ENCODE measurements at places on chromosomes 3 and 15.

DNA sequence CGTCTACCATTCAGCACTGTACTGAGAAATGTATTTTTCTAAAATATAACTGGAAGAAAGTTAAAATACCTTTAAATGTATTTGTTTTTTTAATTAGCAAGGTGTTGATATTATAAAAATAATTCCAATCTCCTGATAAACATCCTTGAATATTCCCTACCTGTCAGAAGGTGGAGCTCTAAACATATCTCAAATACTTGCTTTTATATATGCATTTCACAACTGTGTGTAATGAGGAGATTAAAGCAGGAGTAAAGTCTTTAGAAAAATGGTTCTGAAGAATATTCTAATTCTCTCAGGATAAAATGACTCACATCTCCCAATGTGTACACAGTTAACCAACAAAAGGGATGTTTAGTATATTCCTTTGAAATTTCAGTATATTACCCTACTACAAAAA is 422.7 kb downstream of the PLCL2 start:
- DNase-seq, result no peak

DNA sequence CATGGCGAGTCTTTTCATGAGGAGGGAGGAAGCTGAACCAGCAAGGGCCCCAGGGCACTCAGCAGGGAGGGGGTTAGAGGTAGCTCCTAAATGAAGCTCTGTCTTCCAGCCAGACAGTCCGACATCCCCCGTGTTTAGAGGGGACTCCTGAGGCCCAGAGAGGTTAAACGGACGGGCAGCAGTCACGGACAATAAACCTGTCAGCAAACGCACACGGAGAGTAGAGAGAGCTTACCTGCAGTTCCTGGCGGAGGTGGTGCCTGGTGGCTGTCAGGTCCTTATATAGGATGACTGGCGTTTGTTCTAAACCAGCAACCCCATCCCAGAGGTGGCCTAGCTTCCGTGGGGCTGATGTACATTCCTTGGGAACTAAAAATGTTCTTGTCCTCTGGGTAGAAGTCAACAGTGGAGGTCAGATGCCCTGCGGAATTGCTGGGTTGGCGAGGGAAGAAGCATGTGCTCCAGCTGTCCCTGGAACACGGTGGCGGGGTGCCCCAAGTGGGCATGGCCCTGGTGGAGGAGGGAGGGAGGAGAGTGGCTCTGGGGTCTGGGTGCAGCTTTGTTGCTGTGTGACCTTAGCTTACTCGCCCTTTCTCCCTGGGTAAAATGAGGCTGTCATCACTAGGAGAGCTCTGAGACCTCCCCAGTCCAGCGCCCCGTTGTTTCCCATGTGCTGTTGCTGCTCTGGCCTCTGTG is 2.1 kb downstream of the GHRL start:
- no peak for DNase-seq

GRCh38 chr15:67479781-67480505 is 41.0 kb upstream of the C15orf61 start:
- no peak for DNase-seq

DNA sequence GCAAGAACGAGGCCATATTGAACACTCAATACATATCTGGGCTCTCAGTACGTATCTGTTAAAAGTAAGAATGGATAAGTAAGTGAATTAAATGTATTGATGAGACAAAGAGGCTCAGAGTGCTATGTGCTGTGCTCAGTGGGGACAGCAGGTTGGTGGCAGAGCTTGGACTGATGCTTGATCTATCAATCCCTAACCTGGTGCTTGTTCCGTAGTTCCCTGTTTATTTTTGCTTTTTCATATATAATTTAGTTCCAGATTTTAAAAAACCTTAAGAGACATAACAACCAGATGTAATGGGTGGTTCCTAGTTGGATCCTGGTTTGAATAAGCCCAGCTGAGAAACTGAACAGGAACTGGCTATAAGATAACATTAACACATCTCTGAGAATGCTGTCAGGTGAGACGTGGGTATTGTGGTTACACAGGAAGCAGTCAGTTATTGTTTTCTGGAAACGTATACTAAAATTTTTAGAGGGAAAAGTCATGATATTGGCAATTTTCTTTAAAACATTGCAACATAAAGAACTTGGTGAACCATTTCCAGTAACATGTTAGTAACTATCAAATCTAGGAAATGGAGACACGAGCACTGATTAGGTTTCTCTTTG is 120.5 kb downstream of the FOXB1 start:
- DNase-seq, result no peak

GRCh38 chr3:64039332-64039731 is 16.0 kb upstream of the PSMD6 start:
- DNase-seq, result no peak

Measured in memory B cell (primary cell).